ENCODE measurements at places on chromosomes 13 and 19. TPM values are rescaled to one million over a fixed set of nuclear protein-coding genes. Genes with fewer than 3 reads are reported as not detected.

DNA sequence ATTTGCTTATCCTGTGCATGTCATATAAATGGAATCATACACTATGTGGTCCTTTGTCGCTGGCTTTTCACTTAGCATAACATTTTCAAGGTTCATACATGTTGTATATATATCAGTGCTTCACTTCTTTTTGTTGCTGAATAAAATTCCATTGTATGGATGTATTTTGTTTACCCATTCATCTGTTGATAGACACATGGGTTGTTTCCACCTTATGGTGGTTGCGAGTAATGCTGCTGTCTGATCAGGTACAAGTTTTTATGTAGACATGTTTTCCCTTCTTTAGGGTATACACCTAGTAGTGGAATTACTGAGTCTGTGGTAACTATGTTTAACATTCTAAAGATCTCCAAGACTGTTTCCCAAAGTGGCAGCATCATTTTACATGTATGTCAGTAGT, 102.5 kb downstream of the RNF17 start:
- no peak for DNase-seq

GRCh38 chr13:31435536-31435935, 235.8 kb downstream of the B3GLCT start:
- no peak for DNase-seq

DNA sequence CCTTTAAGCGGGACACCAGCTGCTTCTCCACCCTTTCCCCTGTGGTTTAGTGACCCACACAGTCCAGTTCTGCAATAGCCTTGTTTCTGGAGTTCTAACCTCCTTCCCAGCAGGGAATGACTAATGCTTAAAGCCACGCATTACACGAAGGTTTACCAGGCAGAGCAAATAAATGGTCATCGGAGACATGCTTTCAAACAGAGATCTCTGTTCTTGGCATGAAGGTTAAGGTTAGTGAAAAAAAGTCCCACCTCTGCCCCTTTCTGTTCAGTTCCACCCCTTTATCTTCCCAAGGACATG, 25.3 kb upstream of the MEDAG start:
- peak; percentile 97 for DNase-seq

DNA sequence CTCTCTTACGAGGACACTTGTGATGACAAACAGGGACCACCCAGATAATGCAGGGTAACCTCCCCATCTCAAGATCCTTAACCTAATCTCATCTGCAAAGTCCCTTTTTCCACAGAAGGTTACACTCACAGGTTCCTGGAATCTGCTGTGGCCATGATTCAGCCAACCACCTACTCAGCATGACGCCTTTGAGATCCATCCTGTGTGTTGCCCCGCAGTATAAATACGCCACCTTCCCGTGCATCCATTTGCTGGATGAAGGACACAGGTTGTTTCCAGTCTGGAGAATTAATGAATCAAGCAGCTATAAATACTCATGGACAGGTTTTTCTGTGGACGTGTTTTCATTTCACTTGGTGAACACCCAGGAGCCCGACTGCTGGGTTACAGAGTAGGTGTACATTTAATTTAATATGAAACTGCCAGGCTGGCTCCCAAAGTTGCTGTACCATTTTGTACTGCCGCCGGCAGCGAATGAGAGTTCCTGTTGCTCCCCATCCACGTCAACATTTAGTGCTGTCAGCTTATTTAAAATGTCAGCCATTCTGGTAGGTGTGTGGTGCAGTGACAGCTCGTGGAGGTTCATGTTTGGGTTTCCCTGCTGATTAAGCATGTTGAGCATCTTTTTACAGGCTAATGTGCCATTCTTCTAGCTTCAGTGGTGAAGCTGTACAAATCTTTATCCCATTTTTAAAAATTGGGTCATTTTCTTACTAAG, 40.2 kb downstream of the ELL start:
- no peak for DNase-seq

DNA sequence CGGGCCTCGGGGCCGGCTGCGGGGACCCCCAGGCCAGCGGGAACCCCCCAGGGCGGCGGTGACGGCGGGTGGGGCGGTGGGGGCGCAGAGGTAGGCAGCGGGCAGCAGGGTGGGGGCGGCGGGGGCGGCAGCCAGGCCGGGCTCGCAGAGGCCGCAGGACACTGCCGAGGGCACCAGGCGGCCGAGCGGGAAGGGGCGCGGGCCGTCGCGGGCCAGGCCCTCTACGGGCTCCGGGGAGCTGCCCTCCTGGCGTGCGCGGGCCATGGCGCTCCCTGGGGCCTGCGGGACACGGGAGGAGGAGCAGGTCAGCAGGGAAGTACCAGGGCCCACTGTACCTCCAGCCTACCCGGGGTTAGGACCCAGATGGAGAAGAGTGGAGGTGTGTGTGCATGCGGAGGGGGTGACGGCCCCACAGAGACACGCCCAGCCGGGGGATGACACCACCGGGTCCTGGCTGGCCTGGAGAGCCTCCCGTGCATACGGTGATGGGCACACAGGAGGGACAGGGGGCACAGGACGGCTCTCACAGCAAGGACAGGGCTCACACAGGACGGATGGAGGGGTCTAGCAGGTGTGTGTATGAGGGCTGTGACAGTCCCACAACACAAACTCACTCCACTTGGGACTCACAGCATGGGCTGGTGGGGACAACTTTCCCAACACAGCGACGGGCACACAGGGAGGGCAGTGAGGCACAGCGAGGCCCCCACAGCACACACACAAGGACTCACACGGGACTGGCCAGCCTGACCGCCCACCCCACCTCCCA, 2.6 kb downstream of the BBC3 start:
- peak; percentile 17 for DNase-seq

DNA sequence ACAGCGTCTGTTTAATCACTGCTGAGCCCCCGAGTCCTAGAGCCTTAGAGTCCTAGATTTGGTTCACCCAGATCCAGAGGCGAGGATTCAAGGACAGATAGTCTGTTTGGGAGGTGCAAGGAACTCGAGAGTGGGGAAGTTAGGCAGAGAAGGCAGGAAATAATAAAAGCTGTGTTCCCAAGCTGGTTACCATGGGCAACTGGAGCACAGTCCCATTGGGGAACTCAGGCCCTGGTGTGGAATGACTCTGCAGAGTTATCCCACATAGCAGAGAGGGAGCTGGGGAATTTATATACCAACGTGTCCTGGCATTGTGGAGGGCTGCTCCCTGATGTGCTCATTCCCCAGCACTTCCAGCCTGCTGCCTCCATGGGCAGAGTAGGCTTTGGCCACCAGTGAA, 9.7 kb downstream of the IGSF23 start:
- DNase-seq = peak; percentile 45

GRCh38 chr13:65461590-65461989, 1768.5 kb downstream of the PCDH9 start:
- peak; percentile 83 for DNase-seq

- DNase-seq = no peak
Measured at GRCh38 chr13:99982036-99982730, 599 bp downstream of the ZIC2 start.

DNA sequence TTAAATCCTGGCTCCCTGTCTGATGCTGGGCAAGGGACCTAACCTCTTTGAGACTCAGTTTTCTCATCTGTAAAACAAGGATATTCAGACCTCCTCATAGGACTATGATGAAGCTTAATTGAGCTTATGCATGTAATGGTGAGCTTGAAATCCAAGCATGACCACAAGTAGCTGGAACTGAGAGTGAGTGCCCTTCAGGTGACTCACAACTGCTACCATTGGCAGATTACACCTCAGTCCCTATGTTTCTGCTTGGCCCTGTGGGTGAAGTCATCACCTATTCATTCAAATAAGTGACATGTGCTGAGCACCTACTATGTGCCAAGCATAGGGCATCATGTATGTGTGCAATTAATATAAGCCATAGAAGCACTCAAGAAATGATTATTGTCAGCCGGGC, 25.7 kb downstream of the NOVA2 start:
- peak; percentile 36 for DNase-seq

- DNase-seq = peak; percentile 23
Measured at GRCh38 chr13:24683838-24684599, 3.8 kb downstream of the ATP12A start.

DNA sequence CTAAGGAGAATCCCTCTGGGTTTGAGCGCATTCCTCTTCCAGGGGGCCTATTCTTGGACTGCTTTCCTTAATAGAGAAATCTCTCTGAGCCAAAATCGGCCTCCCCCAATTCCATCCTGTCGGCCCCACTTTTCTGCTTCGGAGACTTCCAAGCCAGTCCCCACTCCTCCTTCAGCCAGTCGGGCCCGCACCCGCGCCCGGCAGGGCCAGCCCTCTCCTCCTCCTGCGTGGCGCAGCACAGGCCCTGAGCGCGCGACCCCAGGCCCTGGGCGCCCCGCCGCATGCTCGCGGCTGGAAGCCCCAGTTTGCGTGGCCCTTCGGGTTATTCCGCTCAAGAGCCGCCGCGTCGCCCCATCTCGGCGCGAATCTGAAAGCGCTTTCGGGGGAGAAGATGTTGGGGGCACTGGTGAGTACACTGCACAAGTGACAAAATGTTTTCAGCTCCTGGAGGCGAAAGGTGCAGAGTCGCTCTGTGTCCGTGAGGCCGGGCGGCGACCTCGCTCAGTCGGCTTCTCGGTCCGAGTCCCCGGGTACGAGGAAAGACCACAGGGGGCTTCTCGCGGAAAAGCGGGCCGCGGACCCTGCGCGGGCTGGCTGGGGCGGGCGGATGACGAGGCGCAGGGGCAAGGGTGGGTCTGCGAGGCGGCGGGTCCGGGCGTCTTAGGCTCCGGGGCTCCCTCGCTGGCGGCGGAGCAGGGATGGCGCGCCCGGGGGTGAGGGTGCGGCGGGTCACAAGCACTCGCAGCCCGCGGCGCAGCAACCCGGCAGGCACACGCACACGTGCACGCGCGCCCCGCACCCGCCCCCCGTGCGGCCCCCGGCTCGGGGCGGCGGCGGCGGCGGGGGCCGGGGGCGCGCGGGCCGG, at the start of gene IL17D:
Gene IL17D (plus strand): TSS at position 785 of the 865 bp plus-strand sequence. CDS start 303 bp downstream, outside the sequence.
- DNase-seq = no peak

DNA sequence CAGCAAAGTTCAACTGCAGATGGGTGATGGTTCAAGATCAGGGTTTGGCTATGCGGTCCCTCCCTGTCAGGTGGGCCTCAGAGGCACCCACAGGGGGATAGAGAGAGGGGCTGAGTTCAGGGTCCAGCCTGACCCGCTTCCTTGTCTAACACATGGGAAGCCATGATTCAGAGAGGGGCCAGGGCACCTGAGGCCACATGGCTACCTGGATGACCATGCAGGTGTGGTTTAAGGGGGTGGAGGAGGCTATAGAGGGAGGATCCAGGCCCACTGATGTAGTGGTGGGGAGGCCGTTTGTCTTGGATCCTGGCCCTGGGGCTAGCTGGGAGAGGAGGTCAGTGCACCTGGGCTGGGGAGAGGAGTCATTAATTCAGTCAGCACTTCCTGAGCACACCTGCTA, 56.7 kb downstream of the ZNF536 start:
- DNase-seq = no peak

- peak; percentile 10 for DNase-seq
Measured at GRCh38 chr13:46535825-46536224, 17.1 kb upstream of the LRCH1 start.

DNA sequence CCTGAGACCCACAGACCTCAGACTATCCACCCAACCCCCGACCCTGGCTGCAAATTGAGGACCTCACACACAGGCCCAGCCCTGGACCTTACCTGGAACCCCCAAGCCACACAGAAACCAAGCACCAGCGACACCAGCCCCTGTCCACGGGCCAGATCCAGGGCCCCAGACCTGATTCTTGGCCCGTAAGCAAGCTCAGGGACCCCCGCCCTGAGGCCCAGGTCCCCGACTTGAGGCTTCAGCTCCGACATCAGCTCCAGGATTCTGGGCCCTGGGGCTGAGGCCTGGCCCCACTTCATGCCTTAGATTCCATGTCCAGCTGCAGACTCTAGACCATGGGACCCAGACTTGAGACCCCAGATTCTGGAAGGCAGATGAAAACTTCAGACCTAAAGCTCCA, 6.3 kb downstream of the TTYH1 start:
- no peak for DNase-seq

GRCh38 chr19:16003391-16003790, 54.6 kb downstream of the OR10H4 start:
- no peak for DNase-seq

- no peak for DNase-seq
Measured at GRCh38 chr19:28631961-28632360, 581.0 kb downstream of the UQCRFS1 start.

GRCh38 chr19:10568062-10568825, 535 bp downstream of the CDKN2D start:
- no peak for DNase-seq

The CYP4F11 gene
- not detected for total RNA-seq

The MAB21L1 gene
- total RNA-seq = 0.83 TPM

Data from IMR-90 (cell line).